ENCODE measurements at places on chromosomes 6 and 20.

DNA sequence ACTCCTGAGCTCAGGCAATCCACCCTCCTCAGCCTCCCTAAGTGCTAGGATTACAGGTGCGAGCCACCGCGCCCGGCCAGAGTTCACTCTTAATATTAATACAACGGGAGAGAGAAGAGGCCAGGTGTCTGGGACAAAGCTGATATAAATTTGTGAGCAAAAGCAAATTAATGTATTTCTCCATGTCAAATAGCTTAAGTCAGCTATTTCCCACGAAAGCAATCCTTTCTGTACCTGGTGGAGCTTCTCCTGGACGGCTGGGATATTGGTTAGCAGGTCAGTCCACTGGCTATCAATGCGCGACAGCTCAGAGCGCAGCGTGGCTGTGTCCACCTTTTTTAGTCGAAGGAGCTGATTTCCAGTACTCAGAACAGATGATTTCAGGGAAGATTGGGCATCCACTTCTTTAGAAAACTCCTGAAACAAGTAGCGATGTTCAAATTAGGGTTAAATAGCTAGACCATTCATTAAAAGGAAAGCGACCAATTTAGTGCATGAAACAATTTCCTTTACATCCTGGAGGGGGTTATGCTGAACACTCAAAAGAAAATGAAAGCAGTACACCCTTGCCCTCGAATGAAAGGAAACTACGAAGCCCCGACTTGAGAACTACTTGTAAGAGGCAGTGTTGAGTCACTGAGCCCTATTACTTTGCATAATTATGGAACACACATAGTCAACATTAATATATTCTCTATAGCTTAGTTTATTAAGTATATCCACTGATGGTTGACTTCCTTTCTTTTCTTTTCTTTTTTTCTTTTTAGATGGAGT lies 403.4 kb downstream of the SYNE1 start:
- DNase-seq: peak; percentile 11

- DNase-seq: no peak
Observed at GRCh38 chr6:118469468-118469867, 78.6 kb upstream of the PLN start.

DNA sequence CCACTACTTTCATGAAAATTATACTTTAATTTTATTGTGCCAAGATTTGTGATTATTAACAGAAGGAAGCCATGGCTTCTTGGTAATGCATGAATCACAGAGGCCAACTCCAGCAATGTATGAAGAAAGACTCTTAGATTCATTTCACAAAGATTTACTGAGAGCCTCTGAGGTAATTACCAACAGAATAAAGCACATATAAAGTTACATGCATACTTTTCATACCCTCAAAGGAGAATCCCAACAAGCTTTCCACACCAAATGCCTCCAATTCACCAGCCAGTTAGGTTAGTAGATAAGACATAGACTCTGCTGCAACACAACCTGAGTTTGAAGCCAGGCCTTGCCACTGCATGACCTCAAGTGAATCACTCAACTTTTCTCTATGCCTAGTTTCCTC lies 41.9 kb downstream of the HBS1L start:
- no peak for DNase-seq

GRCh38 chr20:34997131-34997561 lies 41.5 kb downstream of the MYH7B start:
- no peak for DNase-seq

DNA sequence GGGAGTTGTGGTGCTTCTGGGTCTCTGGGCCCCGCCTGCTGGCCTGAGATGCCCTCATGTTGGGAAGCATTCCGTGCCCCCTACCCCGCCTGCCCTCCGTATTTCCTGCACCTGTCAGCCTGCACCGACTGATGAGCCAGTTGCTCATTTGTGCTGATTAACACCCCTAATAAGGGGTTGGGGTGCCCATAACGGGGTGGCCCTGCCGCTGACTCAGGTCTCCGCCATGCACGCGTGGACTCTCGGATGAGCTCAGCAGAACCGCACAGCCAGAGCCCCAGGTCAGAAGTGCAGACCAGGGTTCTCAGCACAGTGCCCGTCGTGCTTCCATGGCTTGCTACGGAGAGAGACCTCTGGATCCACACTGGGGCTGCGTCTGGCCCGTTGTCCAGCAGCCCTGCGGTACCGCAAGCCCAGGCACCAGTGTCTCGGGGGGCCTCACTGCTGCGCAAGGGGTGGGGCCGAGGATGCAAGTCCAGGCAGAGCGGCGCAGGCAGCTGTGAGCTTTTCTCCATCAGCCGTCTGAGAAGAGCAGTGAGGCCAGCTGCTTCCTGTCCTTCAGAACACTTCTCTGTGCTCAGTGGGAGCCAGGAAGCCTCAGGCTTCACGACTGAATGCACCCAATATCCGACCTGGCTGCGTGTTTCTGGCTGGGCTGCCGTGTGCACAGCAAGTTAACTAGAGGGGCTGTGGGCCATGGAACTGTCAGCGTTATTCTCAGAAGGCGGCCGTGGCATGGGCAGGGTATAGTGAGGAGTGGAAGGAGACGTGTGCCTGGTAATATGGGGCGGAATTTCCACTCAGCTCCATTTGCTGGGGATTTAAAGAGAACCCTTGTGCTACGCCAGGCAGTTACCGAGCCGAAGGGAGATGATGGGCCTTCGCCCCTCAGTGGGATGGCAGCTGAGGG lies 18.6 kb downstream of the MTG2 start:
- no peak for DNase-seq

GRCh38 chr6:12485226-12485764 lies 195.1 kb downstream of the EDN1 start:
- no peak for DNase-seq

DNA sequence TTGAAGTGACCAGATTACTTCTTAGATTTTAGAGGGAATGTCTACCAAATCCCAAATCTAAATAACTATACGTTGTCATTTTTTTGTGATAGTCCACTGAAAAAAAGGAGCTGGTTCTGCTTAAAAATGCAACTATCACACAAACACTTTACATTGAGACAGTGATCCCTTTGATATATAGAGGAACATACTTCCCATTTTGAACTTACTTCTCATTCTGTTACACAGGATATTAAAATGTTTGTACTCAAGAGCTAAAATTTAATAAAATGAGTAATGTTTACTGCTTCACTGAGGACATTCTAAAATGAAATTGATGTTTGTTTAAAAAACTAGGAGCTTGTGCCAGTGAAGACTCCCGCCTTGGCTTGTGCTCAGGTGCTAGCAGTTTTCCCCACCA lies 174.1 kb downstream of the CARMIL1 start:
- no peak for DNase-seq

GRCh38 chr6:81608776-81609175 lies 143.7 kb downstream of the TENT5A start:
- no peak for DNase-seq

GRCh38 chr6:30149858-30150550 lies 11.0 kb downstream of the TRIM10 start:
- DNase-seq: no peak

DNA sequence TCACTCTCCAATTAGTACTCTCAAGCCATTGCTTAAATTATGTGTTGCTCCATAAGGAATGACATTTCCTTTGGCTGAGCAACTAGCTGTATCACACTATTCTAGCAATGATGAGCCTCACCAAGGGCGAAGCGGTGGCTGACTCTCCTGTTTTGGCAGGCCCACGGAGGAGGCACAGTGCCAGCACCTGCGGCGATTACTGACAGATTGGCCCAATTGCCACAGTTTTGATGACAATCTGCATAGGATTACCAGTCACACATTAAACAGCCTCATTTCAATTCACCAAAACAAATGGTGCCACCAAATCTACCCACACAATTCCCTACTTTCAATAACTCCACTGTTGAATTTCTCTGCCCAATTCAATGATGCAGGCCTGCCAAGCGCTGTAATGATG lies 286.9 kb downstream of the PTPRK start:
- no peak for DNase-seq

- DNase-seq: no peak
Observed at GRCh38 chr20:11972478-11972877, 54.8 kb downstream of the BTBD3 start.

DNA sequence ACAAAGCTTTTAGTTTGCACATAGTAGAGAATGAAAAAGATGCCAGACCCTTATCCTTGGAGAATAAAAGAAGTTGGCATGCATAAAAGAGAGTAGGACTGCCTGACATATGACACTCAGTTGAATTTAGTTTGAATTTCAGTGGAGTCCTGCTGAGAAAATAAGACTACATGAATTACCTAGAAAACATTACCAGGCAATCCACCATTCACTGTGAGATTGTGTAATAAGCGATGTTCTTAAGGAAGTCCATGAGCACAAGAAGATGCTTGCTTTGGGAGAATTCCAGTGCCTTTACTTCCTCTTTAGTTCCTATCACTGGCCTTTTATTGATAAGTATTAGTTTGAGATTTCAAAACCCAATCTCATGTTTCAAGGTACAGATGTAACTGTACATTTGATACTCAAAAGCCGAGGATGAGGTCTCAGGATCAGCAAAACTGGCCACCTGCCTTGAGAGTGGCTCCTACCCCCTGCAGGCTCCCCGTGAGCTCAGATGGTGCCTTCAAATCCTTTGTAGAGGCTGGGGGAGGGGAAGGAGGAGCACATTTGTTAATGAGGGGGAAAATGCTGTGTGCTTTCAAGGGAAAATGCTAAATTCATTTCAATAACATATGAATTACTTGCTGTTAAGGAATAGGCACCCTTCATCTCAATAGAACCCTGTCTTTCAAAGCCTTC lies 11.2 kb upstream of the UNC93A start:
- no peak for DNase-seq

DNA sequence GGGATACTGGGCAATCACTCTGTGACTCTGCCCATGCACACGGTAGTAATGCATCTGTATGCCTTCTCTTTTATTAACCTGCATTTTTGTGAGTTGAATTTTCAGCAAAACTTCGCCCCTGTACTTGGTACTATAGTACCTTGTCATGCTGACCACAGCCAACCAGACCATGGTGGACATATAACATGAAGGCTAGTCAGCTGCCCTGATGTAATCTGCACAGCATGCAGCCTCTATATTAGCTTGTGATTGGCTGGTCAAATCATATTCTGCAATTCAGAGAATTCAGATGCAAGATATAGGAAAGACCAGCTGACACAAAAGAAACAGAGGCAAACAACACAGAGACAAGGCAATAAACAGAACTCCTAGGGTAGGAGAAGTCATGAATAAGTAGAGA lies 200.9 kb upstream of the JARID2 start:
- no peak for DNase-seq

GRCh38 chr6:7848229-7848628 lies 62.4 kb downstream of the TXNDC5 start:
- no peak for DNase-seq

DNA sequence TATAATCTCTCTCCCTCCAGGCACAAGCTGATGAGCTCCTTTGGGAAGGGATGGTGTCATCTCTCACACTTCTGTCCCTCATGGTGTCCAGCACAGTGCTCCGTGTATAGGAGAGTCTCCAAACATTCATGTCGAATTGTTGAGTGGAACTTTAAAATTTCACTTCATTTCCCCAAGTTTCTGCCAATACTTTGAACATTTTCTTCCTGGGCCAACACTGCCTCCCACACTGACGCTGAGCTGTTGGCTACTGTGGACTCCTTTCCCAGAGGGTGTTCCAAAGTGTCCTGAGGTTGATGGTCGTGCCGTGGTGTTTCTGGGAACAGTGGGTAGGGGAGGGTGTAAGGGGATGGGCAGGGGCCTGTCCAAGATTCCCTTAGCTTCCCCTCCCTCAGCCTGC lies 122.7 kb downstream of the TIAM2 start:
- no peak for DNase-seq

DNA sequence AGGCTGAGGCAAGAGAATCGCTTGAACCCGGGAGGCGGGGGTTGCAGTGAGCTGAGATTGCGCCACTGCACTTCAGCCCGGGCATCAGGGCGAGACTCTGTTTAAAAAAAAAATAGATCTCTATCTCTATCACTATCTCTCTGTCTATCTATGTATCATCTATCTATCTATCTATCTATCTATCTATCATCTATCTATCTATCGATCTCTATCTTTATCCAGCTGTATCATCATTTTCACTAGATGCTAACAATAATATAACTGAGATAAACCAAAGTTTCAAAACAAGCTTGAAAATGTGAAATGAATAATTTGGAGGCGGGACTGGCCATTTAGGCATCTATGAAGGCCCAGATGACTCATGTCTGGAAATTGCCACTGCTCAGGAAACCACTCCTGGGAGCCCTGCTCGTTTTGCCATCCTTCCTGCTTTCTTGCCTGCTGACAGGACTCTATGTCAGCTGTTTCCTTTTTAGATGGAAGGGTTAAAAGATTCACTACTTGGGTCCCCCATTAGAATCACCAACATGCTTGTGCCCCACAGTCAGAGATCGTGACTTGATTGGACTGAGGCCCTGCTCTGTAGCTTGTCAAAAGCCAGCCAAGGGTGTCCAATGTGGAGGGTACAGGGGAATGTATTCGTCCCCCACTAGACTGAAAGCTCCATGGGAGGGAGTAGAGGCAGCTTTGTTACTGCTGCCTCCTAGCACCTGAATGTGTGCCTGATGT lies 61.7 kb downstream of the UTRN start:
- DNase-seq: peak; percentile 38

- no peak for DNase-seq
Observed at GRCh38 chr20:4011226-4011975, 4.0 kb downstream of the RNF24 start.

GRCh38 chr6:43817192-43817591 lies 47.2 kb downstream of the VEGFA start:
- peak; percentile 25 for DNase-seq

DNA sequence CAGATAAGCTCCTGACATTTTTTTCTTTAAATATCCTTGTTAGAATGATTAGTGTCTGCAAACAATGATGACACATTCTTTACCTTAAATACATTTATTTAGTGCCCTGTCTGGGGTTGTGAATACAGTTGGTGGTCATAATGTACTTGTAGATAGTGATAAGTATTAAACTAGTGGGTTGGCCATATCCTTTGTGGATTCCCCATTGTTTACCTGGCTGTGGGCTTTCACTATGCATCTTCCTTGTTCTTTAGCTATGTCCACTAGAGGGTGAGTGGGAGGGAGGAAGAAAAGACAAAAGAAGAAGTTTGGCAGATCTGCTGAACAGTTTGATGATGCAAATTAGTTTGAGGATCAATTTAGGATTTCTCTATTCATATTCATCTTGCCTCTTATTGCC lies 15.7 kb downstream of the HS3ST5 start:
- DNase-seq: no peak

- DNase-seq: no peak
Observed at GRCh38 chr6:126437205-126437604, 97.3 kb downstream of the CENPW start.
